ENCODE measurements at places on chromosomes 5 and 9. TPM values are rescaled to one million over a fixed set of nuclear protein-coding genes. Genes with fewer than 3 reads are reported as not detected.

GRCh38 chr5:119597728-119598298 is 31.5 kb upstream of the FAM170A start:
- DNase-seq = no peak

- DNase-seq = peak; percentile 50
These were observed 34.1 kb downstream of the ZMAT2 start for GRCh38 chr5:140734354-140734753.

- DNase-seq = no peak
These were observed 350.9 kb downstream of the YTHDC2 start for GRCh38 chr5:113864437-113864836.

- no peak for DNase-seq
These were observed 101.2 kb downstream of the NLN start for GRCh38 chr5:65823204-65823603.

DNA sequence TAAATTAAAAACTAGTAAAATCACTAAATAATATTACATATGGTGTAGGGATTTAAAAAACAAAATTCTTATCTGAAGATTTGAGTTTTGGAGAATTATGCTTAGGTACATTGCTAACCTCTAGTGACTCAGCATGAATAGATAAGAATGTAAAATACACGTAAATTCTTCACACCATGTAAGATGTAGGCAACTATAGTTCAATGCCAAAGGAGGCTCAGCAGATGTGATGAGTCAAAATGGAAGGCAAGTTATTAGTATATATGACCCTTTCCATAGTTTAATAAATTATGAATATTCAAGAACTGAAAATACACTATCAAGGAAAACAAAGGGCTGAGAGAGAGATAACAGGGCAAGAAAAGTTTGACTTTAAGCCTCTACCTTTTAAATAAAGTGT is 79.0 kb downstream of the MRPS30 start:
- no peak for DNase-seq

DNA sequence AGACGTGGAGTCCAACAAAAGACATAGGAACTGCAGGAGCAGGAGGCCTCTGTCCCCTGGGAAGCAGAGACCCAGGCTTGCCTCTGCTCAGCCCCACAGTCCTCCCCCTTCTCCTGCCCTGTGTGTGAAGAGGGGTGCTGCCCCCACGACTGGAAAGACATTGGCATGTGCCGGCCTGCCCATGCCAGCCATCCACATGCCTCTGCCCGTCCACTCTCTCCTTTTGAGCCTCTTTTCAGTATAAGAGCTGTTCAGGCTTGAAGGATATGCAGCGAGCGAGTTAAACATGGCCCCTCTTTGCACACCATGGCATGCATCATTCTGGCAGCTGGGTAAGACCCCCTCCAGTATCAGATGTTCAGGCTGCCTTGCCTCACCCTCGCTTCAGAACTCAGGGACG is 159.7 kb upstream of the OTULINL start:
- DNase-seq = no peak

DNA sequence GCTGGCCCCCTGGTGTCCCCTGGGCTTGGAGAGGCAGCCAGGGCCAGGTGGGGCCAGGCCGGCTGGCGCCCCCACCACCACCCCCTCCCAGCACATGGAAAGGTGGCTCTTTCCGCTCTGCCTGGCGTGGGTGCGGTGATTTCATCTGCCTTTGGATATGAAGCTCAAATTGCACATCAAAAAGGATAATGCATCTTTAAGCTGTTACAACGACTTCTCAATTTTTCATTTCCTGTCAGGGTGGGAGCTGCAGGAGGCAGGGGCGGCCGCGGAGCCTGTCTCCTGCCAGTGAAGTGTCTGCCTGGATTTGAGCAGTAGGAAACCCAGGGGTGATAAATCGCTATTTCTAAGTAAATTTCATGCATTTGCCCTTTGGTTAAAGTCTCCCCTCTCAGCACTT is 169.2 kb upstream of the MVB12B start:
- no peak for DNase-seq

- no peak for DNase-seq
These were observed 11.7 kb downstream of the ZNF462 start for GRCh38 chr9:106874652-106875051.

DNA sequence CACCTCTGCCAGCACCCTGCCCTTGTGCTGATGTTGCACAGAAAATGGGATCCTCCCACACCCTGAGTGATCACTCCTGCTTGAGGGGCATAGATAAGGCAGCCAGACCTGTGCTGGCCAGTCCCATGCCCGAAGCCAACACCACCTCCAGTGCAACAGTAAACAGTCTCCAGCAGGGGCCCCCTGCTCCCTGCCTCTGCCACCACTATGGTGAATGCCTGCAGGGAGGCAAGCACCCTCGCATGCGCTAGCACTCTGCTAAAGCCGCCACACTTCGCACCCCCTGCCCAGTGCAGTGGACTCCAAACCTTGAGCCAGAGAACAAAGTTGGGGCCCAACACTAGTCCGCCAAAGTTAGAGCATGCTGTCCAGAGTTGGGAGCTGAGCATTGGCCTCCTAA is 118.7 kb downstream of the PJA2 start:
- DNase-seq = no peak

GRCh38 chr9:136306211-136307208 is 2.6 kb upstream of the CCDC187 start:
- DNase-seq = peak; percentile 39

GRCh38 chr5:156531199-156531598 is 204.2 kb downstream of the SGCD start:
- DNase-seq = no peak

DNA sequence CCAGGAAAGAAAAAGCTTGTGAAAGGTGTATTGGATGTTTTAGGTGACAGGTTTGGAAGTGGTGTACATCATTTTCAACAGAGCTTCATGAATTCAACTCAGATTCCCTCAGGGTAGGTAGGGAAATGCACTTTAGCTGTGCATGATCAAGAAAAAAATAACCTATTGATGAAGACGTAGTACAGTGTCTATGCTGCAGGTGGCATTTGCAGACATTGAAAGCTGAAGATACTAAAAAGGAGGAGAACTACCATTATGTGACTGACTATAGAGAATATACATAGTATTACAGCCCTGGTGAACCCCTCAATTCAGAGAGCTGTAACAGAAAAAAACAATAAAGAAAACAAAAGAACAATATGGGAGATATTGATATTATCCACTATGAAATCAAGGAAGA is 2344.7 kb upstream of the ACO1 start:
- no peak for DNase-seq

DNA sequence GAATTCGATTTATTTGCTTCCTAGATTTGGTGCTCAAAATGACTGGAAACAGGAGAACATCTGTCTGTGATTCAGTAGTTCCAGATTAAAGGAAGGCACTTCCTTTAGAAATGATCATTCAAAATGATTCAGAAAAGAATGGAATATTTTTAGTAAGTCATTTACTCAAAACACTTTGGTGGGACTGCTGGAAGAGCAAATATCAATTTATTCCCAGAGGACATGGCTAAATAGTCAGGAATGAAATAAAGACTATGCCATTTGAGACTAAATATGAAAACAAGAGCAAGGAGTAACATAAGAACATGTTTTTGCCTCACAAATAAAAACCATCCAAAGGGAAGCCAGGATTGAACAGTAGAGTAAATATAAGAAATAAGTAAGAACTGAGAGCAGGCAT is 138.6 kb upstream of the RASA1 start:
- no peak for DNase-seq

- DNase-seq = no peak
These were observed 14.0 kb upstream of the EGFL7 start for GRCh38 chr9:136648751-136649150.

- no peak for DNase-seq
These were observed 6.7 kb upstream of the CDH6 start for GRCh38 chr5:31186672-31187267.

DNA sequence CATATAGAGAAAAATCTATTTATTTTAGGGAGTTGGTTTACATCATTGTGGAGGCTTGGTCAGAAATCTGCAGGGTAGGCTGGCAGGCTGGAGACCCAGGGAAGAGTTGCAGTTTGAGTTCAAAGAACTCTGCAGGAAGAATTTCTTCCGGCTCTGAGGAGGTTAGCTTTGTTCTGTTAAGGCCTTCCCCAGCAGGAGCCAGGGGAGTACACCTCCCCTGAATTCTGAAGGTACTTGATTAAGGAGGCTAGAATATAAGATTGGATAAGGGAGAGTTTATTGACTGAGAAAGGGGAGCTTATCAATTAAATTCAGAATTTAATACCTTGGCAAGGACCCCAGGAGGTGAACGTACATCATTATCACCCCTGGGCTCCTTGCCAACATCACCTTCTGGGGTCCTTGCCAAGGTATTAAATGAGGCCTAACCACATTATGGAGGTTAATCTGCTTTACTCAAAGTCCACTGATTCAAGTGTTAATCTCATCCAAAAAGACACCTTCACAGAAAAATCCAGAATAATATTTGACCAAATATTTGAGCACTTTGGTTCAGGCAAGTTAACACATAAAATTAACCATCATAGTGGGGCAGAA is 351.7 kb downstream of the CWC27 start:
- DNase-seq = no peak

DNA sequence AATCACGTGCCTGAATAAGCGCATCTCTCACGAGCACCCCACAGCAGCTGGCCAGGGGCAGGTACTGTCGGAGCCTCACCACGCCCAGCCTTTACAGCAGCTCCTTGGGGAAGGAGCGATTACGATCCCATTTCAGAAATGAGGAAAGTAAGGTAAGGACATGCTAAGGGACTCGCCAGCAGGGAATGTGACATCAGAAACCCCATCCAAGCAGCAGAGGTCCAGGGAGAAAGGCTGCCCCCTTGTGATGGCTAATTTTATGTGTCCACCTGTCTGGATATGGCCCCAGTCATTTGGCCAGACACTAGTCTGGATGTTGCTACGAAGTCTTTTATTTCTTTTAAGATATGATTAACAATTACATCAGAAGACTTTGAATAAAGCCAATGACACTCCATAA is 77.3 kb downstream of the UBE2QL1 start:
- no peak for DNase-seq

GRCh38 chr9:137452761-137453642 is 6.1 kb downstream of the NSMF start:
- no peak for DNase-seq

DNA sequence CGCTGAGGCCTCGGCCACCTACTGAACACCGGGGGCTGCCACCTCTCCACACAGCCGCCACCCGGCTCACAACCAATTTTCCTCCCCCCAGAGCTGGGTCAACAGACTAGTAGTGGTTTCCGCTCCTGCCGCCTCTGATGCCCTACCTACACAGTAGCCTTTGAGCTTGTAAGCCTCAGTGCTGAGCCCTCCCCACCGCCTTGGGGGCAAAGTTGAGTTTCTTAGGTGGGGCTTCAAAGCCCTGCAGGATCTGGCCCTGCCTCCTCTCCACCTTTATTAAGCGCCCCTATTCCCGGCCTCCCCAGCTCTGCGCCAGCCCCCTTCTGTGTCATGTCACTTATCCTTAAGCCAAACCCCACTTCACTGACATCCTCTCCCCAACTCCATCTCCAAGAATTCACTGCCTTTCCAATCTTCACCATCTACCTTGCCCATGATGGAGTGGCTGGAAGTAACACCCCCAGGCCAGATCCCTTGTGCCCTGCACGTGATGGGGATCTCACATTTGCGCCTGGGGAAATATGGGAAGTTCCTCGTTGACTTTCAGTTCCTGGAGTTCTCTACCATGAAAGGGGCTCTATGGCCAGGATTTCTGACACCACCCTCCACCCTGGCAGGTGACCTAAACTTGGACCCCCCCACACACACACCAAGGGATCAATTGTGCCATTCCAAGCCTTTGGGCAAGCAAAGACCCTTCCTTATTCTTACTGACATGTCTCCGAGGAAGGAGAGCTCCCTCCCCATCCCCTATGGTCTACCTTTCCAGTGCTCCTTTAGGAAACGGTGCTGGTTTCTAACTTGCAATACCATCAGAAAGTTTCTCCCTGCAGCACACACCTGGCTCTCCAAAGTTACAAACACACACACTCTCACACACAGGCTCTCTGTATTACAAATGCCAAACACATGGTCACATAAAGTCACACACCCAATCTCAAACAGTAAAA is 2.7 kb upstream of the CNTFR start:
- no peak for DNase-seq

DNA sequence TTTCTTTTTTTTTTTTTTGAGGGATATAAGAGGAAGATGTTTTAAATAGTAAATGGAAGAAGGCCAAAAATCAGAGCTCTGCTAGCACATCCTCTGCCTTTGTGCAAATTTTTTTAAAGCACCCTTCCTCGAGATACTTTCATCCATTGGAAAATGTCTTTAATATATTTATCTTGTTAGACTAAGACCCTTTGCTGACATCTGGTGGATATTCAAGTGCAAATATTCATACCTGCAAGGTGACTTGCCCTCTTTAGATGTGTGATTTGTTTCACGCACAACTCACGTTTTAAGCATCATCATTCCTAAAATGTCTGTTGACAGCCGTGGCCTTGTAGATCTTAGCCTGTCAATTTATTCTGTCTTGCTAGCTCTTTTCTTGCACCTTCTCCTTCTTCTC is 258.5 kb downstream of the AGTPBP1 start:
- no peak for DNase-seq

- no peak for DNase-seq
These were observed 214.6 kb downstream of the PDZD2 start for GRCh38 chr5:31853398-31854135.

GRCh38 chr9:92734931-92735635 is 29.6 kb downstream of the BICD2 start:
- peak; percentile 56 for DNase-seq

GRCh38 chr9:113298924-113299770 is 4.0 kb downstream of the RNF183 start:
- DNase-seq = no peak

DNA sequence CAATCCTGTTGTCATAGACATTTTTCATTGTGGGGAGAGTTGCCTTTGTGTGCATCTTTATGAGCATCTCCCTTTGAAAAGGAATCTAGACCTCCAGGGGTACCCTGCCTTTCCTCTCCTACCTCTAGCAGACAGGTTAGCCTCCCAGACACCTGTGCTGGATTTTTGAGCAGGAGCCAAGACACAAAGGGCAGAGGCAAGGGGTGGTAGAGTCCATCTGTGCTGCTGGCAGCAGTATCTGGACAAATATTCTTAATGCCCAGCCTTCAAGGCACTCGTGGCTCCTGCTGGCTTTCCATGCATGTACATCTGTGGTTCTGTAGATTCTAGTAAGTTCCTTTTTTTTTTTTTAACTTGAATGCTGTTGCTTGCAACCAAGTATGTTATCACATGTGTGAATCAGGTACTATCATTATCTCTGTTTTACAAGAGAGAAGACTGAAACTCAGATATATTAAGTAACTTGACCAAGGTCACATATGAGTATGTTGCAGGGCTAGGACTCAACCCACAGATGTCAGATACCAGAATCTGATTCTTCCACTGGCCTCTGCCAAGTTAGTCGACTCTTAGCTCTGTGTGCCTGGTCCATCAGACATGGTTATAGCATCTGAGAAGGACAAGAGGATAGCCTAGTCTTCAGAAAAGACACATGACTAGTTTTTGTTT is 32.9 kb upstream of the GPR151 start:
- no peak for DNase-seq

GRCh38 chr5:127804886-127805426 is 101.8 kb downstream of the CCDC192 start:
- no peak for DNase-seq

Gene CENPH
- 32.4 TPM for total RNA-seq

Gene TEX48
- not detected for total RNA-seq

Gene DAP
- total RNA-seq = 74.7 TPM

Gene PAEP
- not detected for total RNA-seq

Gene FRMPD1
- not detected for total RNA-seq

Gene ANXA2R
- total RNA-seq = 4.1 TPM

Gene GADD45G
- 5.4 TPM for total RNA-seq

Gene MZB1
- total RNA-seq = not detected

Gene NIPAL4
- 0.86 TPM for total RNA-seq

Gene LRRC26
- total RNA-seq = 3.0 TPM

Gene SLC25A2
- total RNA-seq = 0.67 TPM

Gene PTGR1
- total RNA-seq = 46.9 TPM
